Regular cardiac myocyte (primary cell): ENCODE measurements at places on chromosomes 12 and 14. TPM values are rescaled to one million over a fixed set of nuclear protein-coding genes. Genes with fewer than 3 reads are reported as not detected.

CRIP1 gene
- 0.28 and 5.4 TPM in 2 replicates for total RNA-seq

EIF2S1 gene
- total RNA-seq = 239 and 437 TPM in 2 replicates

EML5 gene
- total RNA-seq = under 0.01 and 0.19 TPM in 2 replicates

SMIM41 gene
- 0.19 TPM in 1 of 2 replicates, not detected in the other for total RNA-seq

AMN1 gene
- 8.6 and 13.2 TPM in 2 replicates for total RNA-seq

GARIN6 gene
- not detected in 2 replicates for total RNA-seq

KRT78 gene
- total RNA-seq = not detected in 2 replicates

MLXIP gene
- total RNA-seq = 11.9 and 16.3 TPM in 2 replicates

LUM gene
- total RNA-seq = 35.3 and 191 TPM in 2 replicates

KICS2 gene
- 8.6 and 9.3 TPM in 2 replicates for total RNA-seq

ACACB gene
- total RNA-seq = 2.3 and 3.9 TPM in 2 replicates

LRR1 gene
- total RNA-seq = 11.0 and 33.4 TPM in 2 replicates

HNF1A gene
- total RNA-seq = under 0.01 TPM in 1 of 2 replicates, not detected in the other

RAD51AP1 gene
- 7.3 and 27.4 TPM in 2 replicates for total RNA-seq

SCYL2 gene
- total RNA-seq = 39.3 and 40.0 TPM in 2 replicates

ARID4A gene
- total RNA-seq = 6.5 and 6.8 TPM in 2 replicates

ABCD2 gene
- total RNA-seq = under 0.01 TPM in 2 replicates

ACSM4 gene
- total RNA-seq = not detected in 2 replicates

RD3L gene
- not detected in 2 replicates for total RNA-seq

CEBPE gene
- total RNA-seq = not detected in 2 replicates

CIT gene
- total RNA-seq = 3.9 and 16.7 TPM in 2 replicates

SPIC gene
- total RNA-seq = not detected in 2 replicates

AQP6 gene
- total RNA-seq = under 0.01 TPM in 1 of 2 replicates, not detected in the other

PIANP gene
- total RNA-seq = under 0.01 TPM in 2 replicates

SERPINA5 gene
- total RNA-seq = under 0.01 and 0.28 TPM in 2 replicates

FAM186B gene
- total RNA-seq = 0.19 and 0.28 TPM in 2 replicates

PMCH gene
- 0.19 TPM in 1 of 2 replicates, not detected in the other for total RNA-seq

NFATC4 gene
- total RNA-seq = 30.3 and 71.0 TPM in 2 replicates

POTEM gene
- total RNA-seq = not detected in 2 replicates

ADCY4 gene
- 5.6 and 15.5 TPM in 2 replicates for total RNA-seq

SLCO1A2 gene
- total RNA-seq = under 0.01 and 0.19 TPM in 2 replicates

KRT75 gene
- total RNA-seq = not detected in 2 replicates

ARHGDIB gene
- total RNA-seq = 36.9 and 90.9 TPM in 2 replicates

PCK2 gene
- 13.4 and 17.2 TPM in 2 replicates for total RNA-seq

HSPB8 gene
- 34.1 and 35.1 TPM in 2 replicates for total RNA-seq
